BJ (cell line): ENCODE measurements at places on chromosomes 7 and 10.

DNA sequence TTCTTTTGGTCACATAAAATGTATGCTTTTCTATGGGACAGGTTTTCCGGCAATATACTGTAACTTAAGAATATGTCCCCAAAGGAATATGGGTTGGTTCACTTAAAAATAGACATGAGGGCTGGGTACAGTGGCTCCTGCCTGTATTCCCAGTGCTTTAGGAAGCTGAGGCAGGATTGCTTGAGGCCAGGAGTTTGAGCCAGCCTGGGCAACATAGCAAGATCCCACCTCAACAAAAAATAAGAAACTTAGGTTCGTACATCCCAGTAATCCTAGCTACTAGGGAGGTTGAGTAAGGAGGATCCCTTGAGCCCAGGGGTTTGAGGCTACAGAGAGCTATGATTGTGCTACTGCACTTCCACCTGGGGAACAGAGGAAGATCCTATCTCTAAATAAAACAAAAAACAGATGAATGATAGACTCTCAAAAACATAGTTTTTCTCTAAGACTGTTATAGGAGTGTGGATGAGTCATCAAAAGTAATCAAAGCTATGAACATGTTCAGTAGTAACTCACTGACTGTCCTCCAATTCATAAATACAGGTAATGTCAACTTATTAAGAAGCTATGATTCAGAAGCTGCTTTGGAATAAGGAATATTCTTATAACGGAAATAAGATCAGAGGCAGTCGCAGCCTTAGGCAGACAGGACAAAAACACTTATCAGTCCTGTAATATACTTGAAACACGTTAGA lies 2.6 kb upstream of the SEC31B start:
- DNase-seq: no peak

DNA sequence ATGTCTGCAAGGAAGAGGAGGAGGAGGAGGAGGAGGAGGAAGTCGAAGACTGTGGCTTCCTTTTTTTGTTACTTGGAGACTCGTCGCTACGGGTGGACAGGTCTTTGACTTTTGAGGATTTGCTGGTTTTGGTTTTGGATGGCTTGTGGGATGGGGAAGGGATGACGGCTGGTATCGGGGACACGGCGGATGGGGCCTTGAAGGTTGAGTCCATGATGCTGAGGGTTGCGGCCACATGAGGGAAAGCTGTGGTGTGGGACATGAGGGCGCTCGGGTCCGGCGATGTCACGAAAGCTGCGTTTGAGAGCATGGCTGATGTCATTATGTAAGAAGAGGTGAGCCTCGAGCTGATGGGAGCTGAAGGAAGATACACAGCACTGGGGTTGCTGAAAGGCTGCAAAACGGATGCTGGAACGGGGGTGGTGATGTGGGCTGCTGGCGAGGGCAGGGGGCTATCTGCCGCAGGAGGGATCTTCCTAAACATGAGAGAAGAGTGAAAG lies 33.1 kb upstream of the EFCAB10 start:
- no peak for DNase-seq

- DNase-seq: peak; percentile 92
These were observed 473.8 kb downstream of the KCNMA1 start for GRCh38 chr10:77163670-77164348.

DNA sequence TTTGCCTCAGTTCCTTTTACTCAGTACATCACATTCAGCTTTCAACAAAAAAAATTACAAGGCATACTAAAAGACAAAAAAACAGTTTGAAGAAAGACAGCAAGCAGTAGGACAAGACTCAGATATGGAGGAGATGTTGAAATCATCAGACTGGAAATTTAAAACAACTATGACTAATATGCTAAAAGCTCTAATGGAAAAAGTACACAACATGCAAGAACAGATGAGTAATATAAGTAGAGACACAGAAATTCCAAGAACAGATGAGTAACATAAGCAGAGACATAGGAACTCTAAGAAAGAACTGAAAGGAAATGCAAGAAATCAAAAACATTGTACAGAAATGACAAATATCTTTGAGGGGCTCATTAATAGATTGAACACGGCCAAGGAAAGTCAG lies 402.6 kb downstream of the NEBL start:
- DNase-seq: no peak

- DNase-seq: no peak
These were observed 38.8 kb upstream of the ZRANB1 start for GRCh38 chr10:124903111-124903510.

GRCh38 chr7:151082141-151083070 lies 887 bp downstream of the TMUB1 start:
- DNase-seq: no peak

GRCh38 chr10:79009145-79009544 lies 59.6 kb upstream of the ZMIZ1 start:
- DNase-seq: no peak

DNA sequence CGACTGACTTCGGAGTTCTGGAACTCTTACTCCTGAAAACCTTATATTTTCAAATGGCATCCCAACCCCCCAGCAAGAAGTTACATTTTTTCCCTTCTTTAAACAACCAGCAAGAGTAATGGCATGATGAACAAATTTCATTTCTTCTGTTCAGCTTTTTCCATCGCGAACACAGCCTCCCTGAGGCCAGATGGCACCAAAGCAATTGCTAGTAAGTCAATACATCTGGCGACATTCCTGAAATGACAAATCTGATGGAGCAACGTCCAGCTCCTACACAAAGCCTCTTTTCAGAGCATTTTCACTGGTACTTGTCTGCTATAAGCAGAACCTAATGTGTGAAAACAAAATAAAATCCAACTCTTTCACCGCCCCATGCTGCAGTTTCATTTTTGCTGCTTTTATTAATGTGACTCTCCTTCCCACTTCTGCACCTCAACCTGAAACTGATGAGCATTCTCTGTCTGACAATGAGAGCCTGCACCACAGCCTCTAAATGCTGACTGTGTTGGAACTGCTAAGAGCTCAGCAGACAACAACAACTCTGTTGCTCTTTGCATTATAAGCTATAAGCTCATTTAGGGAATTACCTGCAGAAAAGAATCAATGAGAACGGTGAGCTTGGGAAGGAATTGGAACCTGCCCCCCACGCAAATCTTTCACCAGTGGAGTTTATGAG lies 229.8 kb downstream of the FGFR2 start:
- no peak for DNase-seq

DNA sequence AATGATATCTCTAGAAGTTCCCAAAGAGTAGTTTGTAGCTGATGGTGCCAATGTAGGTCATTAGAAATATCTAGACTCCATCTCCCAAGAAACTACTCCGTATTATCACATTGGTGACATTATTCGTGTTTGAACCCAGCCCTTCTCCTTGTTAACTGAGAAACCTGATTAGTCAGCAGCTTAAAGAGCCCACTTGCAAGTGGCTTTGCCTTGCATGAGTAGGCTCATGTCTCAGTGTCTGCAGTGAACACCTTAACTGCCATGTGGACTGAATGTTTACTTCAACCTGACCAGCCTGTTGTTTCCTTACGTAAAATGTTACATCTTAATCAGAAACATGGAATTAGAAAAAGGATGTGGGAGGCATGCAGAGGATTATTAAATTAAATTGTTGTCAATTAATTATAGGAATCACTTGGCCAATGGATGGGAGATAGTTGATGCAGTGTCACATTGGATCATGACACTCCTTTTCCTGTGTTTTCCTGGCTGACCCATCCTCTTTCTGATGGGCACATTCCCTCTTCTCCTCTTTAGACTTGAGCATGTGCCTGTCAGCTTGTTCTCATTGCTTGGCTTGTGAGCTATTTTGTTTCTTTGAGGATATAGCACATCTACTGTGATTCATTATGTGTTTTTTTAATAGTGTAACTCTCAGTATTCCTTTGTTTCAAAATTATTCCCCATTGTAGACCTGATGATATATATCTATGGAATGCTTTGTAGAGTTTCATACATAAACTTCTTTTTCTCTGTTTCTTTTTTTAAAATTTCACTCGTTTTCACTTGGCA lies 18.0 kb downstream of the STARD3NL start:
- DNase-seq: no peak

DNA sequence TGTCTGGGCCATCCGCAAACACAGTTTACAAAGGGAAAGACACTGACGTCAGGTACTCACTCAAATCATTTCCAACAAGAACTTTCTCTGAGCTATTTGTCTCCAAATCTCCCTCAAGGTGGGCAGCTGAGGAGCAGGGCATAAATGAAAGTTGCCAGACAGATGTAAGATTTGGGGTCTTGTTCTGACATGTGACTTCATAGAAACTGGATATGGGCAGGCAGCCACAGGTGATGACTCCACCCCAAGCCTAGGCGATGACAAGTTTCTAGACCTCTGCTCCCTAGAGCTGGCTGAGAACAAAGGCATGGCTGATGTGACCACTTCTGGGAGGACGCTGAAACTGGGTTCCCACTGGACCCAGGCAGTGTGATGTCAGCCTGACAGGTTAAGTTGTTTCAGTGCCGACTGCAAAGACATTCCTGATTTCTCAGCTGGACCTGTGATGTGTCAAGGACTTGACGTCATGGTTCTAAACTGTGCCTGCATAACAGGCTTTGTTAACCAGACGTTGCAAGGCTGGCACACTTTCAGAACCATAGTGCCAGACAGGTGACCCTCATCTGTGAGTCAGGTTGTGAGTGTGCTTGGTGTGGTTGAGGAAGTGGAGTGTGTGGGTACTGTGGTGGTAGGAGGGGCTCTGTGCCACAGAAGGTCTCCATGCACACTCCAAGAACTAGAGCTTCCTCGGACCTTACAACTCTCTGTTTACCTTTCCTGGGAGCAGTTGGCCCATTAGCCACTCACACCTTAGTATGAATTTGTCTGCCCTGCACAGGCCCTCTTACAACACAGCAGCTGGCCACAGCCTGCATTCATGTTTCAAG lies 39.9 kb upstream of the EBF3 start:
- no peak for DNase-seq

- peak; percentile 77 for DNase-seq
These were observed 88.3 kb upstream of the CYP26C1 start for GRCh38 chr10:92972066-92972870.

DNA sequence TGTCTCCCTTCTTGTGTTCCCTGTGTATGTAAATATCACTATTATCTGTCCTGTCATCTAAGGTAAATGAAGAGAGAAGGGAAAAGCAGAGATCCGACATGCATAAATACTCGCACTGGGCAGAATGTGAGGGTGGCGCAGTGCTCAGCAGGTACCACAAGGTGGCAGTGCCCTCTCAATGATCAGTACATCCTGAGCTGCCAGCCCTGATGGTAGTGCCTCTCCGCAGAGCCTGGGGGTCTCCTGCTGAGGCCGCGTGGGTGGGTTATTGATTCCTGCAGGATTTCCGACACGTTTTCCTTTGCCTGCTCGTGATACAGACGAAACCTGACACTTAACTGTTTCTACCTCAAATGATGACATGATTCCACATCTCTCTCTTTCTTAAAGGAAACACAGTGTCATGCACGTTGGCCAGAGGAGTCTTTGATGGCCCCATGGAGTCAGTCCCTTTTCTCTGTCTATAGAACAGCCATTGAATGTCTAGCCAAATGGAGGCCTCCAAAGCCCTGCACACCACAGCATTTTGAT lies 19.8 kb downstream of the RGR start:
- DNase-seq: no peak

DNA sequence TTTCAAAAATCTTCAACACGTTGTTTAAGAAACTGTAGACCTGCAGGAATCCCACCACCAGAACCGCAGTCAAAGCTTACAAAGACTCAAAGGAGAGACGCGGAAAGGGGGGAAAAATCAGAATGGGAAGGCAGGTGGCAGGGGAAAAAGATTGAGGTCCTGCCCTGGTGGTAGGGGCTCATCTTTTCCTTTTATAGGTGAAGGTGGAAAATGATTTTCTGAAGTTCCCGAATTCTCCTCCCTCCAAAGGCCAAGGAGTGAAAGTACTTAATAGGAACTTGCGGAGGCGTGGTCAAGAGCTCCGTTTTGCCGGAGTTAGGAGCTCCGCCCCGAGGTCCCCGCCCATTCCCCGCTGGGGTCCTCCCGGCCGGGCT lies 724 bp downstream of the BBIP1 start:
- peak; percentile 82 for DNase-seq

GRCh38 chr7:131607291-131608115 lies 51.1 kb upstream of the PODXL start:
- DNase-seq: no peak

- DNase-seq: peak; percentile 31
These were observed 97.7 kb downstream of the SH3PXD2A start for GRCh38 chr10:103757531-103758293.

GRCh38 chr10:97412891-97413304 lies 11.8 kb upstream of the RRP12 start:
- no peak for DNase-seq

GRCh38 chr7:133858311-133858710 lies 268.8 kb upstream of the LRGUK start:
- no peak for DNase-seq

GRCh38 chr7:152899004-152899403 lies 139.5 kb downstream of the ACTR3B start:
- no peak for DNase-seq

DNA sequence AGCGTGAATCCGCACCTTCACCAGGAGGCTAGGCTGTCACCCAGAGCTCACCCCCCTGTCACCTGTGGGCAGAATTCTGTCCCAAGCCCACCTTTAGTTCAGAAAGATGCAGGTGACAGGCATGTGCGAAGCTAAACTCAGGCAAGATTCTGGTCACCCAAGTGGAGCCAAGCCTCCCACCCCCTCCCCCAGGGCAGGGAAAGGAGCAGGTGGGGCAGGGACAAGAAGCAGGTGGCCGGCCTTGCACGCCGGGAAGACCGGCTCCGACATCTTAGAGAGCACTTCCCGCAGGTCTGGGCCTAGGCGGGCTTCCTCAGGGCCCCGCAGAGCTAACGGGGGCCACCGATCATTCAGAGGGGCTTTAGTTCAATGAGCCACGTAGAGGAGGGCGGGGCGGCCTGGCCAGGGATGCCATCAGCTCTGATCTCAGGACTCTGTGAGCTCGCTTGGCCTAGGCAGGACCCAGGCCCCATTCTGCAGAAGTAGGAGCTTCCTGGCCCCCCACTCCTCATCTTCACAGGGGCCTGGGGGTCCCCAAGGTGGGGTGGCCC lies 19.9 kb downstream of the UNCX start:
- no peak for DNase-seq

- DNase-seq: no peak
These were observed 208.6 kb downstream of the PTPRN2 start for GRCh38 chr7:158378978-158379377.

- no peak for DNase-seq
These were observed 21.5 kb upstream of the TBL2 start for GRCh38 chr7:73599916-73600315.

DNA sequence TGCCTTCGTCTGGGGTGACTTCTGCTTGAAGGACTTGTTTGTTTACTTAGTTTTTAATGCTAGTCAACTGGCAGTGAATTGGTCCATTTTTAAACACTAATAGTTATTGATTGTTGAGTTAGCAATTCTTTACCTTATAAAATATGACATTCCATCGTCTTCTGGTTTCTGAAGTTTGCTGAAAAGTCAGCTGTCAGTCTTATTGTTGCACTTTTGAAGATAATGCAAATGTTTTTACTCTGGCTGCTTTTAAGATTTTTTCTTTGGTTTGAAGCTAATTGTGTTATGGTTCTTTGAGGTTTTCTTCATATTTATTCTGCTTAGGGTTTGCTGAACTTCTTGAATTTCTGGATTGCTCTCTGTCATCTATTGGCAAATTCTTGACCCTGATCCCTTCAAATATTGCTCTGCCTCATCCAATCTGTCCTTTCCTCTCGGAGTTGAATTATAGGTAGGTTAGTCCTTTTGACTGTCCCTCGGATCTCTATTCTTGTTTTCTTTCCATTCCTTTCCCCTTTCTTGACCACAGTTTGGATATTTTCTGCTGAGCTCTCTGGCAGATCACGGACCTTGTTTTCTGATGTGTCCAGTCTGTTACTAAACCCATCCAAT lies 24.2 kb downstream of the MGMT start:
- DNase-seq: no peak
